HCT116 (cell line): ENCODE measurements at places on chromosomes 7 and 10.

- no peaks in the 10 kb centered on the region for H3K4me1 ChIP-seq
- no peak overlapping the region for H3K27ac ChIP-seq
- no peak overlapping the region for H3K4me3 ChIP-seq
- peaks cover 10% of the 10 kb centered on the region; the same call in 1 of the 2 replicates for H3K27me3 ChIP-seq
These were observed 260.2 kb upstream of the PRKCQ start for GRCh38 chr10:6840201-6840691.

DNA sequence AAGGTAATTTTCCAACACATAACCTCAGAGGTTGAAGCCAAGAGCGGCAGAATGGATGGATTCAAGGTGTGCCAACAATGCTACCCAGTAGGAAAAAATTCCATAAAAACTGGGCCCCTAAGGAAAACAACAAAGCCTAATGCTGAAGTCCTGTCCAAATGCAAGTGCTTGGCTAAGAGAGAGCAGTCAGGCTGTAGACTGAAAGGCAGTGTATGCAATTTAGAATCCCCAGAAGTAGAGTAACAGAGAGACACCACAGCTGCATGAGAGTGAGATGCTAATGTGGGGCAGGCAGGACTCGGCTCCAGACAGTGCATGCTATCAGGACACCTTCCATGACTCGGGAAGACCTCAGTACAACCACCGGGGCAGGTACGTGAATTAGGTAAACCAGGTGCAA is 124.5 kb downstream of the ZFAND4 start:
- no peaks in the 10 kb centered on the region for H3K36me3 ChIP-seq
- H3K27ac ChIP-seq: no peak overlapping the region
- no peaks in the 10 kb centered on the region for H3K27me3 ChIP-seq
- no peak for DNase-seq
- H3K4me1 ChIP-seq: no peaks in the 10 kb centered on the region

DNA sequence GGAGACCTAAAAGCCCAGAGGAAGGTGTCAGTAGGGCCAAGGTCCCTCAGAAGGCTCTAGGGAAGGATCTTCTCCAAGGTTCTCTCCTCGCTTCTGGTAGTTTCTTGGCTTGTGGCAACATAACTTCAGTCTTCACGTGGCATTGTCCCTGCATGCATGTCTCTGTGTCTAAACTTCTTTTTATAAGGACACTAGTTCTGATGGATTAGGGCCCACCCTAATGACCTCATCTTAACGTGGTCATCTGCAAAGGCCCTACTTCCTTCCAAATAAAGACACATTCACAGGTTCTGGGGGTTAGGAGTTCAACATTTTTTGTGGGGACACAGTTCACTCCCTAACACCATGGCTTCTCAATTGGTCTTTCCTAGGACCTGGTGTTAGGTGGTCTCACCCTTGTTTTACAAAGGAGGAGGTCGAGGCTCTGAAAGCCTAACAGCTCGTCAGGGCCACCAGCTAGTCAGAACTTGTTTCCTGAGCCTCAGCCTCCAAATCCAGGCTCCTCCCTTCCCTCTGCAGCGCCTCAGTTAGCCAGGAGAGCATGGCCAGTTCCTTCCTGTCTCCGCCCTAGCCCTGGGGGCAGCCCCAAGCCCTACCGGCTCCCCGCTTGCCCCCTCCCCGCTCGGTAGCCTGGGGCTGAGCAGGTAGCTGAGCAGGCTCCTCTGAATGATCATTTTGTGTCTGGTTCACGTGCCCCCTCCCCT is 109.7 kb upstream of the PPIF start:
- no peak overlapping the region for H3K27ac ChIP-seq
- DNase-seq: no peak
- no peak overlapping the region for H3K4me3 ChIP-seq
- H3K4me1 ChIP-seq: no peaks in the 10 kb centered on the region
- H3K36me3 ChIP-seq: no peaks in the 10 kb centered on the region

GRCh38 chr7:727104-727805 is at the start of gene PRKAR1B:
Gene PRKAR1B, minus strand, starts transcription at chr7:727281. Its CDS starts 15,776 bp downstream, at chr7:711505.
- H3K4me3 ChIP-seq: peak within 1 kb of the TSS; percentile 58
- H3K27me3 ChIP-seq: no peaks in the 10 kb centered on the region
- peaks cover 35% of the 10 kb centered on the region for H3K4me1 ChIP-seq
- H3K36me3 ChIP-seq: peaks cover 7% of the 10 kb centered on the region; the same call in 1 of the 2 replicates

DNA sequence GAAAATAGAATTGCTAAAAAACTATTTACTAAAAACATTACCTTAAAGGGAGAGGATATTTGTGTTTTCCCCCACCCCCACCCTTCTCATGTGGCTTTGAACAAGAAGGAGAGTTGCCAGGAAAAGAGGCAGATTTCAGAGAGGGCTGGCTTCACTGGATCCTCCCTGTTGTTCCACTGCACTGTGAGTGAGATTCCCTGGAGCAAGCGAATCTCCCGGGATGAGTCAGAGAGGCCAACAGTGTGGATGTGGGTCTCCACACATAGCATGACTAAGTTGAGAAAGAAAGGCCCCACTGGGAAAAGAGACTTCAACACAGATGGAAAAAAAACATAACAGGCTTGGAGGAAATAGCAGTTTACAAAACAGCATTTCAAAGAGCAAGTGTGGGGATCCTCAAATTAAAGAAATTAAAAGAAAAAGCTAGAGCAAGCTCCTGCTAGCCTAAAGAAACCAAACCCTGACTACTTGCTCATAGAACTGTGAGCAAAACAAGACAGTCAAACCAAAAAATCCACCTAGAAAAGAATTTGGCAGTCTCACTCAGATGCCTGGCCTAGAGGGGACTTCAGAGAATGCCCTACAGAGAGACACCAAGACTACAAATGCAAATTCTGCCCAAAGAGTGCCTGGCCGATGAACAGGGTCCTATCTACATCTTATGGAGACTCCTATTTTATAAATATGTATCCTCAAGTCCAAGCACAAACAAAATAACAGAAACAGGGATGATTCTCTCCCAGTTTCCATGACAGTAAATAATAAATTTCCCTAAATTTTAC is 3.4 kb downstream of the CAV1 start:
- DNase-seq: peak; percentile 54
- no peaks in the 10 kb centered on the region for H3K27me3 ChIP-seq
- peak overlapping the region; percentile 89 for H3K4me3 ChIP-seq
